ENCODE measurements at places on chromosomes 1 and 21. TPM values are rescaled to one million over a fixed set of nuclear protein-coding genes. Genes with fewer than 3 reads are reported as not detected.

- DNase-seq = no peak
Measured at GRCh38 chr1:102941366-102941947, 166.9 kb downstream of the COL11A1 start.

DNA sequence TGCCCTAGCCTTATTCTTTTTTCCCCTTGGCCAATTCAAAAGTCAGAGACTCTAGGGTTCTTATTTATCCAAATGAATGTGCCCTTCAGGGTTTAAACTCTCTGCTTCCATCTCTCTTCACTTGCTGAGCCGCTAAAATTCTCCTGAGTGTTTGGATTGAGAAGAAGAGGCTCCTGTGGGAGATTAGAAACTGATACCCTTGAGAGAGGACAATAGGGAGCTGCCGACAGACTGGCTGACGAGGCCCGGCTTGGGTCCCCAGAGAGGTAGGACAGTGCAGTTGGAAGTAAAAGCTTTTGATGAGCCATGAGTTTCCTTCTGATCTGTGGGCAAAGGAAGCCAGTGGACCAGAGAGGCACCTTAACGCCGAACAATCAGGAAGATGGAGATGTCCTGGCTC lies 41.3 kb upstream of the UBE2U start:
- DNase-seq = no peak

- DNase-seq = no peak
Measured at GRCh38 chr1:201214886-201215285, 24.3 kb downstream of the IGFN1 start.

ATP1A1 gene
- 230 TPM for total RNA-seq

TPTE gene
- not detected for total RNA-seq

DNA sequence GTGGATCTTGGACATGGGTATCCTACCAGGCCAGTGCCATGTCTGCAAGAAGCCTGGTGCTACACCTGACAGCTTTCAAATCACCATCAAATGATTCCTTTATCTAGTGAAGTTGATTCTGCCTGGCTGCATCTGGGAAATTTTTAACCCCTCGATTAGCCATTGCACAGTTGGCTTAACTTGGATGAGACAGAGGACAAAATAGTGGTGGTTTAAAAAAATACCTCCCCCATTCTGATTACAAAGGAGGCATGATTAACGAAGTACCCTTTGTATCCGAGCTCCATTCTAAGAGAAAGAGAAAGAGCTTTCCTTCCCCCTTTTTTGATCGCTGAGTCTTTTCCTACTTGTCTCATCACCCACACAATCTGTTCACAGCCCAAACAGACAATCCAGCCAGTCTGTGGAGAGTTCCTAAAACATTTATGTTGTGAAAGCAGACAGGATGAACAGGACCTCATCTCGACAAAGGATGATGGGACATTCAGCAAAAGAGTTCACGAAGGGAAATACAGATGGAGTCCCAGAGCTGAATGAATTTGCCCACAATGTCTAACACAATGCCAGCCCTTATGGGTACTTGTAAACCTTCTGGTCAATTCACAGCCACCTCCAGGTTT lies 20.5 kb downstream of the WLS start:
- no peak for DNase-seq

GRCh38 chr1:151822404-151822803 lies 9.2 kb downstream of the RORC start:
- no peak for DNase-seq

DNA sequence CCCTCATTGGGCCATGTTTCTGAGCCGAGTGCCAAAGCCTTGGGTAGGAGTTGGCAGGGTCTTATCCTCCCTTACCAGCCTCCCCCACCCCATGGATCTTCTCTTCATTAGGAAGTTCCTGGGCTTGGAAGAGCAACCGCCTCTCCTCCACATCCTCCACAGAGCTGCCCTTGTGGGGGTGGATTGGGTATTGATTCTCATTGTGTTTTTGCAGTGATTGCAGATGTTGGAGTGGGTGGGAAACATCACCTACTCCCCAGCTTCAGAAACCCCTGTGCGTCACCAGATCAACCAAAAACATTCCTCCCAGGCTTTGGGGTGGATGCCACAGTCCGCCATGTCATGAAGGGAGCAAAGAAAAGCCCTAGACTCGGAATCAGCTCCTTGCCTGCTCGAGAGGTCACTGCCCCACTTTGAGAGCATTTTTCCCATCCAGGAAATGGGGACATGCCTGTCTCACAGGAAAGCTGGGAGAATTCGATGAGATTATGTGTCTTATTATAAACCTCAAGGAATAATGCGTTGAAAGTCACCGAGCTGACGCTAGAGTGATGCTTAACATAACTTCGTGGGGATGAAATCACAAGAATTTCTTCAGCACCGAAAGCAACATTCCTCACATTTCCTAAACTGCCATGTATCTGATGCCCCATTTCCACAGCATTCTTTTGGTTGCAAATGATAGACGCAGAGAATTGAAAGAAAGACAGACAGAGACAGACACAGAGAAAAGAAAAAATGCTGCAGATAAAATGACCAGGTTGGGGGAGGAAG lies 44.7 kb upstream of the ZBTB40 start:
- no peak for DNase-seq

DNA sequence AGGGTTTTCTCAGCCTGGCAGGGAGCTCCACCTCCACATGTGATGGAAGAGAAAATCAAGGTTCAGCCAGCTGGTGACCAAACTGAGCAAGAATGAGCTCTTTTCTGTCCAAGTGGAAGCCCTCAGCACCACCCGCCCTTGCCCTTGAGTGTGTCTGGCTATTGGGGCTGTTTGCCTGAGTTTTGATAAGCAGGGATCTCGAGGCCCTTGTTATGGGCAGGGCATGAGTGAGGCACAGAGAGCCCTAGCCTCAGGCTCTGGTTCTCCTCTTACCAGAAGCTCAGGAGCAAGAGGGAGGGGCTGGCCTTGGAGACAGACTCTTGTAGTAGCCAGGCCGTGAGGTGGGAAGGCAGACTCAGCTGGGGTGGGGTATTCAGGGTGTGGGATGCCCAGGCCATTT lies 37.5 kb upstream of the ARF1 start:
- DNase-seq = no peak

- no peak for DNase-seq
Measured at GRCh38 chr1:42136466-42136865, 16.7 kb upstream of the GUCA2B start.

SPRR1B gene
- not detected for total RNA-seq

Data from left ventricle myocardium inferior (tissue), 1 donor.